Activated CD4-positive, alpha-beta T cell treated with anti-CD3 and anti-CD28 coated beads for 48 hours (primary cell): ENCODE measurements at places on chromosomes 5 and 9.

- DNase-seq = no peak
These were observed 446.4 kb downstream of the ISL1 start for GRCh38 chr5:51829691-51830090.

- no peak for DNase-seq
These were observed 1.7 kb downstream of the MYMK start for GRCh38 chr9:133523106-133523505.

- DNase-seq = no peak
These were observed 123.8 kb upstream of the LPCAT1 start for GRCh38 chr5:1647580-1647979.

DNA sequence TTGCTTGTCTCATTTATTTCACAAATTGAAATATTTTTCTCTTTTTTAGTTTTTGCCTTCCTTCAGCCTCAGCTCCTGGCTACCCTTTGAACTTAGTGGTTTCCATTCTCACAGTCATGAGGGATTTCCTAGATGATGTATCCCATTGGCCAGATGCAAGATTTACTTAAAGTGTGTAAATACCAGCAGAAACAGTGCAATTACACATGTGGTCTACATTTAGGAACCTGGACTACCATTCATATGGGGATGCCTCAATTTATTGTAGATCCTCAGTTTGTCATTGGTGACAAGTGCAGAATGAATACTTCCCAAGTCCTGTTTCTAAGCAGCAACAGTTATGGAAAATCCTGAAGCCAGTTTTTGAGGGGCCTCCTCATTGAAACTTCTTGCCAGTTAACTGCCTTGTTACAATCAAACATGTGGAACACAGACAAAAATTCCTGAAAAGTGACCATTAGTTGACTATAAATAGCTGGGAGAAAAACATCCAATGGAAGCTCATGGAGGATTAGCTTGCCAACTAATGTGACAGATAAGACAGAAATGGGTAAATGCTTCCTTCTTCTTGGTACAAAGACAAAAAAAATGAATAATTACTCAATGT is 113.6 kb upstream of the FER start:
- DNase-seq = no peak

- no peak for DNase-seq
These were observed 105.0 kb downstream of the TUSC1 start for GRCh38 chr9:25573281-25573680.
